Fibroblast of the conjunctiva (primary cell): ENCODE measurements at places on chromosomes 7 and 10.

DNA sequence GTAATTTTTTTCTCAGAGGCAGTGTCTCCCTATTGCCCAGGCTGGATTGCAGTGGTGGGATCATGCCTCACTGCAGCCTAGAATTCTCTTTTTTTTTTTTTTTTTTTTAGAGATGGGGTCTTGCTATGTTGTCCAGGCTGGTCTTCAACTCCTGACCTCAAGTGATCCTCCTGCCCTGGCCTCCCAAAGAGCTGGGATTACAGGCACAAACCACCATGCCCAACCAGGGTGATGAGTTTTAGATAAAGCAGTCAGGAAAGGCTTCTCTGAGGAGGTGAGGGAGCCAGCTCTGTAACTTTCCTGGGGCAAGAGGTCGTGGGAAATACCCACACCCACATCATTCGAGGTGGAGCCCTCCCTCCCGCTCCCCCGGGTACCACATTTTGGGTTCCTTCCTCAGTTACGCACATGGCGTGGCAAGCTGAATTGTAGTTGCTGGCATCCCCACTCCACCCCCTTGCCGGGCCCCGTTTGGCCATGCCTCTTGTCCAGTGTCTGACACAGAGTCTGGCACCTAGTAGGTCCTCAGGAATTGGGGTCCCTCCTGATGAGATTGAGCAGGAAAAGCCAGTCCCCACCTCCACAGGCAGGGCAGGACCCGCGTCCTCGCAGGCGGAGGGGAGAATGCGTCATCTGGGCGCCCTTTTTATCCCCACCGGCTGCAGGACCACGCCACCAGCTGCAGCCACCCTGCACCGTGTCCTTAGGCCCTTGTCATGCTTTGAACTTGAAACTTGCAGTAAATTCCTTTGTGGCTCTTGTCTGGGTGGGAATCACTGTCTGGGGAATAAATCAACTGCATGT, 43.4 kb downstream of the CLIP2 start:
- DNase-seq, result no peak

GRCh38 chr7:38105874-38106483, 72.1 kb upstream of the STARD3NL start:
- DNase-seq, result peak; percentile 17

- DNase-seq, result no peak
These were observed 17.9 kb upstream of the TIAL1 start for GRCh38 chr10:119614686-119615085.

GRCh38 chr10:103828107-103828506, 27.3 kb downstream of the SH3PXD2A start:
- no peak for DNase-seq

GRCh38 chr10:98020254-98020653, 10.2 kb downstream of the CRTAC1 start:
- no peak for DNase-seq

DNA sequence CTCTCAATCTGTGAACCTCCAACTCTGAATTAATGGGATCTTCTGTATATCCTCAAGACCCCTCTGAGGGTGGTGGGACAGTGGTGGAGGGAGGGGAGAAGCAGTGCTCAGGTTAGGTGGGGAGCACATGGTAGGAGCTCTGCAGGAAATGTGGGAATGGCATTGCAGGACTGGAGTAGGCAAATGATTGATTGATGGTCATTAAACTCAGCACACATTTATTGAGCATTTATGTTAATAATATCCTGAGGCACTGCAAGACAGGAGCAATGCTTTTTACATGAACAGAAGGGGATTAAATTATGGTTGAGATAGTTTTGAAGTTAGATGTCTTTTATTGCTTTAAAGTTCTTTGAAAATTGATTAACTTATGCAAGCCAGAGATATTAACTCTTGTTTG, 14.1 kb downstream of the BMPER start:
- no peak for DNase-seq

DNA sequence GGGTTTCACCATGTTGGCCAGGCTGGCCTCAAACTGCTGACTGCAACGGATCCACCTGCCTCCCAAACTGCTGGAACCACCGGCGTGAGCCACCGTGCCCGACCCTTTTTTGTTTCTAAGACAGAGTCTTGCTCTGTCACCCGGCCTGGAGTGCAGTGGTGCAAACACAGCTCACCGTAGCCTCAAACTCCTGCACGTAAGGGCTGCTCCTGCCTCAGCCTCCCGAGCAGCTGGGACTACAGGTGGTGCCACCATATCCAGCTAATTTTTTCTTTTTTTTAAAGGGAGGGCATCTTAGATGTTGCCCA, 36.4 kb downstream of the ADAP1 start:
- no peak for DNase-seq

- DNase-seq, result no peak
These were observed 160.7 kb downstream of the NXPH1 start for GRCh38 chr7:8594115-8594514.

DNA sequence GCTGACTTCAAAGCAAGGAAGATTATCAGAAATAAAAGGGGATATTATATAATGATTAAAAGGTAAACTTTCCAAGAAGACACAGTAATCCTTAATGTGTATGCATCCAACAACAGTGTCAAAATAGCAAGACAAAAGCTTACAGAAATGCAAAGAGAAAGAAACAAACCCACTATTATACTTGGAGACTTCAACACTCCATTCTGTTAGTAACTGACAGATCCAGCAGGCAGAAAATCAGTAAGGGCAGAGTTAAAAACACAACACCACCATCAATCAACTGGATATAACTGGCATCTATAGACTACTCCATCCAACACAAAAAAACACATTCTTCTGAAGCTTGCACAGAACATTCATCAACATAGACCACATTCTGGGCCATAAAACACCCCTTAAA, 103.8 kb downstream of the OR13A1 start:
- DNase-seq, result no peak

GRCh38 chr7:14258441-14258840, 269.0 kb upstream of the ETV1 start:
- DNase-seq, result no peak

DNA sequence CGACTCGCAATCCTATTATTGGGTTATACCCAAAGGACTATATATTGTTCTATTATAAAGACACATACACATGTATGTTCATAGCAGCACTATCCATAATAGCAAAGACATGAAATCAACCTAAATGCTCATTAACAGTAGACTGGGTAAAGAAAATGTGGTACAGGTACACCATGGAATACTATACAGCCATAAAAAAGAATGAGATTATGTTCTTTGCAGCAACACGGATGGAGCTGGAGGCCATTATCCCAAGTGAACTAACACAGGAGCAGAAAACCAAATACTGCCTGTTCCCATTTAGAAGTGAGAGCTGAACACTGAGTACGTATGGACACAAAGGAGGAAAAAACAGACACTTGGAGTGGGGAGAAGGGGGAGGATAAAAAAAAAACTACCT, 536.8 kb upstream of the DPP6 start:
- no peak for DNase-seq

GRCh38 chr7:115474137-115474536, 552.2 kb downstream of the MDFIC start:
- DNase-seq, result no peak

DNA sequence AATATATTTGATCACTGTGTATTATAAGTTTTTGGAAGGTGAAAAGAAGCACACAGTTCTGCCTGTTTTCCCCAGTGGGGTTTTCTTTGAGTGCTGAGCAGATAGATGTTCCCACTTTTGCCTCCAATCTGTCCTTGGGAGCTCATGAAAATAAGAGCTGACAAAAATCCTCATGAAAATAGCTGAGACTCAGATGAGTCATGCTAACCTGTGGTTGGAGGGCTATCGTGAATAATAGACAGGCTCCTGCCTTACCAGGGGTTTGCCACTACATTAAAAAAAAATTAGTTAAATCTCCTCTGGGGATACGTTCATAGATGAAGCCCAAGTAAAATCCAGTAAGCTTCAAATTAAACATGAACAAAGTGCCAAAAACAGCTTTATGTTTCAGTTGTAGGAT, 10.9 kb upstream of the AOAH start:
- no peak for DNase-seq

GRCh38 chr10:90746829-90747228, 111.0 kb downstream of the HTR7 start:
- DNase-seq, result no peak

GRCh38 chr7:121302214-121302745, 26.5 kb upstream of the WNT16 start:
- no peak for DNase-seq

DNA sequence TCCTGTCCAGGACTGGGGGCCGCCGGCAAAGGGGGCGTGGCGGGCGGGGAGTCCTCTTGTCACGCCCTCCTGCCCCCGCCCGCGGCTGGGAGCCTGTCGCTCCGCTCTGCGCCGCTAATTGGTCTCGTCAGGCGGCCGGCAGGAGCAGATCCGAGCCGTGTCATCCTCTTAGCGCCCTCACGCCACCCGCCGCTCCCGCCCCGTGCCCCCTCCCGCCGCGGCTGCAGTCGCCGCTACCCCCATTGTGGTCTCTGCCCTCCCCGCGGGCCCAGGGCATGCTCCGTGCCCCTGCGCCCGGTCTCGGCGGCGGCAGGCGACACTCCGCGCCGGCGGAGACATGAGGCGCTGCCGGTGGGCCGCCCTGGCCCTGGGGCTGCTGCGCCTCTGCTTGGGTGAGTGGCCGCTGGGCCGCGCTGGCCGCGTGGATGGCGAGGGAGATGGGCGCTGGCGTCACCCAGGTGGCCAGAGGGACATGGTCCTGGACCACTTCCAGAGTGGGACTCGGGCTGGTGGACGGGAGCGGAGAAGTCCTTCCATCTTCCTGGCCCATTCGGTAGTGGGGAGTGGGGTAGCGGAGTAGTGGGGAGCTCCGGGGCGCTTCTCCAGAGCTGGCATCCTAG, at the start of gene CDHR1:
TSS of gene CDHR1 (plus strand) at position 114 of the 620 bp plus-strand sequence. CDS start at position 338, 224 bp downstream.
- DNase-seq, result no peak

- DNase-seq, result no peak
These were observed 96.2 kb upstream of the DUSP5 start for GRCh38 chr10:110401401-110402076.

DNA sequence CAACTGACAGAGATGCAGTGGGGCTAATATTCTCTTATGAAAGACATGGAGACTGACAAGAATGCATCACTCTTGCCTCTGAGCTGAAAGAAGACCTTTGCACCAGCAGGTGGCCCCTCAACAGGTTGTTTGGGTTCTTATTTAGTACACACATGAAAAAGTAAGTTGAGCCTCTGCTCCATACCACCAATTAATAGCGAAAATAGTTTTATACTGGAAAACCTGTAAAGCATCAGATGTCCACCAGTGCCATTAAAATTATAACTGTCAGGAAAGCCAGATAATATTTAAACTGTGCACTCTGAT, 26.3 kb upstream of the FAM13C start:
- no peak for DNase-seq

DNA sequence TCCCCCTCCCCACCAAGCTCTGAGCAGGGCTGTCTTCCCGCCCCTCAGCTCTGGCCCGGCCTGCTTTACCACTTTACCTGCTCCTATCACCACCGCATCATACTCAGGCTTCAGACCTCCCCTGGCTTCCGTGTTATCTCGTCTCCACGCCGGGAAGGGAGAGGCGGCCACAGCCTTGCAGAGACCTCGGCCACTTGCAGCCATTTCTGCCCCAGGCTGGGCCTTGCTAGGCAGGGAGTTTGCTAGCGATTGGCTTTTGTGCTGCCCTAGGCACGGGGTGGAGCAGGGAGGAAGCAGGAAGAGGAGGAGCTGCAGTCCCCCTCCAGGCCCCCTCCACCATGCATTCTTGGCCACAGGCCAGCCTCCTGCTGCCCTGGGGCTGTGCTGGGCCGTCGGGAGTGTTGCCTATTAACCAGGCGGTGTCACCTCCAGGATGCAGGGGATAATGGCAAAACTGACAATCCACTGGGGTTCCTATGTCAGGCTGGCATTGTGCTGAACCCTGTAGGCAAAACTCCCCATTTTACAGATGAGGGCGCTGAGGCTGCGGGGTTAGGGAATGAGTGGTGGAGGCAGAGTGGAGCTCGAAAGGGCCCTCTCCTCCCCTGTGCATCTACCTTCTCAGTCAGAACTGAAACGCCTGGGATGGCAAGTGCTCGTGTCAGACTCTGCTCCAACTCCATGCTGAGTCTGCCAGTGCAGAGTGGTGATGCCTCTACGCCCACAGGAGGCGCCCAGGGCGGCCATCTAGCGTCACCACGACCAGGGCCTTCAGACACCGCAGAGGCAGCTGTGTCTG, at the start of gene PYROXD2:
TSS of gene PYROXD2 (minus strand) at position 251 of the 799 bp plus-strand sequence. CDS start at position 204, 47 bp downstream.
- peak; percentile 88 for DNase-seq

GRCh38 chr7:100415448-100415847, 13.1 kb downstream of the ZCWPW1 start:
- no peak for DNase-seq

GRCh38 chr10:132006966-132007365, 25.2 kb upstream of the BNIP3 start:
- DNase-seq, result no peak

GRCh38 chr10:90418869-90419652, 438.8 kb downstream of the HTR7 start:
- DNase-seq, result peak; percentile 52

- no peak for DNase-seq
These were observed 495.7 kb upstream of the TPK1 start for GRCh38 chr7:145331522-145331921.

DNA sequence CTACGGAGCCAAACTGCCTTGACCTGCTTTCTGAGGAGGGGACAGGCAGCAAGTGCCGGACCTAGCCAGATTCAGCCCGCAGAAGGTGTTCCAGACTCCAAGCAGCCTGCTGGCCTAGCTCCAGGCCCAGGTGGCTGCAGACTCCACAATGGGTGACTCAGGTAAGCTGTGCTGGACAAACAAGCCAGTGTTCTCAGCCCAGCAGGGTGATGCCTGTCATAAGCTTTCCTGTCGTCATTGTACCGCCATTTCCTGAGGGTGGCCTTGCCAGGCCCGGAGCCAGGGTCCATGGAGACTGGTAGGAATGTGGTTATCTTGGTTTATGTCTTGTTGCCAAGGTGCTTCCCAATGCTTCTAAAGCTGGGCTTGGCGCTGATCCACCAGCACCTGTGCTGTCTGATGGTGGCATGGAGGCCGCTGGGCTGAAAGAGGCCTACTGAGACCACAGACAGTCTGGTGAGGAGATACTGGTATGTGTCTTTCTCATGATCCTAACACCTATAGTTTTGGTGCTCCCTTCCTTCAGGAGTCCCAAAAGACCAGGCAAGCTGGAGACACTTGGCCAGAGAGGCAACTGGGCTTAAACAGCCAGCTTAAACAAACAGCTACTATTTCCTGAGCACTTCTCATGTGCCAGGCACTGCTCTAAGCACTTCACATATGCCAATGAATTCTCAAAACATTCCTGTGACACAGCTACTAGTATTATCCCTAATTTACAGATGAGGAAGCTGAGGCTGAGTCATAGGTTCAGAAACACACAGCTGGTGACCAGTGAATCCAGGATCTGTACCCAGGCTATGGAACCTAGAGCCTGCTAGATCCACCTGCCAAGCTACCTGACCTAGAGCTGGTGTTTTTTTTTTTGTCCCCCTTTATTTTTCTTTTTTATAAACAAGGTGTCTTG, 42.0 kb downstream of the ZC3HC1 start:
- DNase-seq, result no peak

GRCh38 chr7:71414490-71414889, 282.5 kb downstream of the GALNT17 start:
- DNase-seq, result no peak

- DNase-seq, result no peak
These were observed 868.9 kb upstream of the AUTS2 start for GRCh38 chr7:68729371-68729770.
